ENCODE measurements at places on chromosomes 2 and 18. TPM values are rescaled to one million over a fixed set of nuclear protein-coding genes. Genes with fewer than 3 reads are reported as not detected.

DNA sequence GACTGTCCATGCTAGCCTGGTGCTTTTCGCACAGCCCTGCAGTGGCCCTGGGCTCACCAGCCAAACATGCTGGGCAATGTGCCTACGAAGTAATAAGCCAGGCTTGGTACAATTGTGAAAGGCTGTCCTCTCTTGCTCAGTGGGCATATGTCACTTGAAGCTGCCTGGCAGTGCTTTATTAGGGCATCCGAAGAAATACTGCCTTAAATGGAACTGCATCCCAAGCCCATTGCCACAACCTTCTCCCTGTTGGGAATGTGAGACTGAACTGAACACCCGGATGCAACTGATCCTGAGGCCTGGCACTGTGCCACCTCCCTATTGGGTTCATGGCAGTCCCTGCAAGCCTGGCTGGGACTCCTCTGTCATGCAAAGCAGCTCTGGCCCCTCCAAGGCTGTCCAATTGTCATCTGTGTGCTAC lies 15.9 kb downstream of the CAPG start:
- no peaks in the 10 kb centered on the region for H3K27me3 ChIP-seq
- H3K36me3 ChIP-seq, result peaks cover 15% of the 10 kb centered on the region
- H3K4me1 ChIP-seq, result no peaks in the 10 kb centered on the region

GRCh38 chr18:74337155-74337911 lies 21.7 kb downstream of the C18orf63 start:
- H3K36me3 ChIP-seq, result no peaks in the 10 kb centered on the region
- no peak for DNase-seq
- H3K27ac ChIP-seq, result no peak overlapping the region
- no peaks in the 10 kb centered on the region for H3K27me3 ChIP-seq
- H3K4me1 ChIP-seq, result no peaks in the 10 kb centered on the region

- H3K4me1 ChIP-seq, result peaks cover 45% of the 10 kb centered on the region
- peak overlapping the region; percentile 68 for H3K27ac ChIP-seq
- H3K4me3 ChIP-seq, result no peak overlapping the region
- no peaks in the 10 kb centered on the region for H3K36me3 ChIP-seq
- DNase-seq, result no peak
These were observed 71.8 kb upstream of the RNF152 start for GRCh38 chr18:61964616-61965015.

GRCh38 chr2:233424154-233424951 lies 70.1 kb downstream of the DGKD start:
- no peak overlapping the region for H3K4me3 ChIP-seq
- peak; percentile 28 for DNase-seq
- H3K36me3 ChIP-seq, result no peaks in the 10 kb centered on the region

DNA sequence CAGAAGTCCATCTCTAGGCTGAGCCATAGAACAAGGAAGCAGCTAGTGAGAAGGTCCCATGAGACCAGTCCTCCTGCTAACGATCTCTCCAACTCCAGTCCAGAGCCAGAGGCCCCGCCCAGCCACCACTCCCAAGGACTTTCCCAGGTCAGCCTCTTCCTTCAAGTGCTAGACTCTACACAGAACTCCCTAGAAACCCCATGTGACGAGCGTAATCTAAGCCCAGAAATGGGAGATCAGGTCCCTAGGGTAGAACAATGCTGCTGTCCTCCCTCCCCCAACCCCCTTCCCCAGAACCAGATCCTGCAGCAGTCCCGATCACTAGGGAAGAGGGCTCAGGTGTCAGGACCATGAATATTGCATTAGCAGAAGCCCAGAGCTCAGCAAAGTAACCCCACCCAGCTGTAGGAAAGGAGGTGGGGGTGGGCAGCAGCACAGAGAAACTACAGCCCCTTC lies 6.9 kb downstream of the DCTN1 start:
- H3K4me3 ChIP-seq, result no peak overlapping the region
- peaks cover 5% of the 10 kb centered on the region for H3K4me1 ChIP-seq
- H3K27ac ChIP-seq, result no peak overlapping the region
- no peak for DNase-seq
- no peaks in the 10 kb centered on the region for H3K27me3 ChIP-seq
- peaks cover 46% of the 10 kb centered on the region for H3K36me3 ChIP-seq

The LTBP1 gene
- total RNA-seq, result 584 TPM

The CTLA4 gene
- total RNA-seq, result 1.4 TPM

The SRD5A2 gene
- not detected for total RNA-seq
